Glutamatergic neuron (in vitro differentiated cells): ENCODE measurements at places on chromosomes 16 and 17. TPM values are rescaled to one million over a fixed set of nuclear protein-coding genes. Genes with fewer than 3 reads are reported as not detected.

- no peak for DNase-seq
Measured at GRCh38 chr16:14331020-14331419, 259.9 kb downstream of the MRTFB start.

DNA sequence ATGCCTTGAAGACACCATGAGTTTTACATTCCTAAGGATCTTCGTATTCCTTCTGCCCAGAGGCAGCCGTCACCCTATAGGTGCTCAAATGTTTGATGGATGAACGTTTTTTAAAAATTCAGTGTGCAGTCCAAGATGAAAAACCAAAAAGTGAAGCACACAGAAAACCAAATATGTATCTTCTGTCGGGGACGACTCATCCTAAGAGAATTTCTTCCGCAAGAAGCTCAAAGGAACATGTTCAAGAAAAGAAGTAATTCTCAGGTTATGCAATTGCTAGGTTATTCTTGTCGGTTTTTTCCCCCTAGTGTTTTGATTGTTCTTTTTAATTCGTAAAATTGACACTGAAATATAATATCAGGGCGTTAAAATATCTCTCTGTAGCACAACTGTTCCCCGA lies 1.4 kb downstream of the CENPV start:
- no peak for DNase-seq

DNA sequence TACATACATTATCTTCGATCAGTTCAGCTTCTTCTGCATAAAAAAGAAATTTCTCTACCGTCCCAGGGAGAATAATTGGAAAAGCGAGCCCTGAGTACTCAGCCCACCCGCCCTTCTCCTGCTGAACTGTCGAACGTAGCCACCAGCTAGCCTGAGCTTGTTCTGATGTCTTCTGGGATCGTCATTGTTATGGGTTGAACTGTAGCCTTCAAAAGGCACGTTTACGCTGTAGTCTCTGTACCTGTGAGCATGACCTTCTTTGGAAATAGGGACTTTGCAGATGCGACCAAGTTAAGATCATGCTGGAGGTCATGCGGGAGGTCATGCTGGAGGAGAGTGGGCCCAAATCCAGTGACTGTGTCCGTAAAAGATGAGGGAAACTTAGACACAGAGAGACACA lies 86.2 kb downstream of the CMIP start:
- no peak for DNase-seq

- DNase-seq: peak; percentile 48
Measured at GRCh38 chr17:29292071-29292991, 1.6 kb downstream of the NUFIP2 start.

Gene APOH
- total RNA-seq: not detected

GRCh38 chr17:64236827-64237403 lies 26.1 kb downstream of the TEX2 start:
- DNase-seq: no peak

Gene NLRC5
- total RNA-seq: 1.5 TPM

Gene KRTAP1-4
- not detected for total RNA-seq

- no peak for DNase-seq
Measured at GRCh38 chr16:2710711-2711231, 9.3 kb downstream of the PRSS27 start.

- DNase-seq: no peak
Measured at GRCh38 chr17:77609553-77610517, 348.7 kb upstream of the TNRC6C start.

DNA sequence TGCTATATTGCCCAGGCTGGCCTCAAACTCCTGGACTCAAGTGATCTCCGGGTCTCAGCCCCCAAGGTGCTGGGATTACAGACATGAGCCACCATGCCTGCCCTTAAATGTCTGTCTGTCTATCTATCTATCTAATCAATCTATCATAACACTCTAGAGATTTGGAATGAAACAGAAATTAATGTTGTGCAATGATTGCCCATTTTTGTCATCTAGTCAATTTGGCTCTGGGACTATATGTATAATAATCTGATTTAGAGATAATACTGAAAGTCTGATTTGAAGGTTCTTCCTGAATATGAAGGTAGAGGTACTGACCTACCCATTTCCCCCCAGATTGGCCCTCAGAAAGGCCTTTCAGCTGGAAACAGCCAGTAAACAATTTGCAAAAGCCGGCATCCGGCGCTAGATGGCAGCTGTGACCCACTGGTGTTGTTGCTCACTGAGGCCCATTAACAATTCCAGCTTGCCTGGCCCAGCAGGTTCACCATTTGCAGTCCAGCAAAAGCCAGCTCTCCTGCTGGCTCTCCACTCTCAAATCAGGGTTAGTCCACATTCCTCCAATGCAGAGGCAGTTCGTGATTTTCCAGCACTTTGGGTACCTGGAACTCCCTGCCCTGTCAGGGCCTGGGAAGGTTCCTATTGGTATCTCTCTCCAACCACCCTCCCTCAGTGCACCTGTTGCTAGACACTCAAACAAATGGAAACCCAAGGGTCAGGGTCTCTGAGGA lies 22.9 kb upstream of the C16orf87 start:
- DNase-seq: peak; percentile 87

DNA sequence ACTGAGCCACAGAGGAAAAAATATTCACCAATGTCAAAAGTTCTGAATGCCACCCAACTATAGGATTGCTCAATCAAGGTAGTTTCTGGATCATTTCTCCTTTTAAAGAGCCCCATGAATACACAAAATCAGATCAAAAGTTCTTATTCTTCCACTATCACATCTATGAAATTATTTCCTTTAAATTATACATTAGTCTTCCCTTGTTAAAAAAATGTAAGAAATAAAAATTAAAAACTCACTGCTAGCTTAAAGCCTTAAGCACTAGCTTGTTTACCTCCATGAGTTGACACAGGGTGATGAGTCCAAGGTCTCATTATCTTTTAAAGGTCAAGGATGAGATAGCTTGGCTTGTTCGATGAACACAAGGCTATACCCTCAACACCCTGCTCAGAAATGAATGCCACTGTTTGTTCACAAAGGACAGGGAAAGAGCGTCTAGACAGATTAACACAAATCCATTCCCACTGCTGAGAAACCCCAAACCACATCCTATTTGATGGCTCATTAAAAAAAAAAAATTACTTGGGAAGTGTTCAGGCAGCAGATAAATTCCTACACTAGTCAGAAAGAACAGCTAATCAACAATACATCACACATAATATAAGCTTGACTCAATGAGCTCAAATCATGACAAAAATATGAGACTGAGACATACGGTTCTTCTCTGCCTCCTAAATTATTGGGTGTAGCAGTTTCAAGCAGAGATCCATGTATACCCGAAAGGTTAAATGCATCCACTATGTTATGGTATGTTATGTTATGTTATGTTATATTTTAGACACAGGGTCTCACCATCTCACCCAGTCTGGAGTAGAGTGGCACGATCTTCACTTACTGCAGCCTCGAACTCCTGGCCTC lies 118.9 kb downstream of the PARN start:
- DNase-seq: no peak

Gene FSCN2
- total RNA-seq: 6.1 TPM

DNA sequence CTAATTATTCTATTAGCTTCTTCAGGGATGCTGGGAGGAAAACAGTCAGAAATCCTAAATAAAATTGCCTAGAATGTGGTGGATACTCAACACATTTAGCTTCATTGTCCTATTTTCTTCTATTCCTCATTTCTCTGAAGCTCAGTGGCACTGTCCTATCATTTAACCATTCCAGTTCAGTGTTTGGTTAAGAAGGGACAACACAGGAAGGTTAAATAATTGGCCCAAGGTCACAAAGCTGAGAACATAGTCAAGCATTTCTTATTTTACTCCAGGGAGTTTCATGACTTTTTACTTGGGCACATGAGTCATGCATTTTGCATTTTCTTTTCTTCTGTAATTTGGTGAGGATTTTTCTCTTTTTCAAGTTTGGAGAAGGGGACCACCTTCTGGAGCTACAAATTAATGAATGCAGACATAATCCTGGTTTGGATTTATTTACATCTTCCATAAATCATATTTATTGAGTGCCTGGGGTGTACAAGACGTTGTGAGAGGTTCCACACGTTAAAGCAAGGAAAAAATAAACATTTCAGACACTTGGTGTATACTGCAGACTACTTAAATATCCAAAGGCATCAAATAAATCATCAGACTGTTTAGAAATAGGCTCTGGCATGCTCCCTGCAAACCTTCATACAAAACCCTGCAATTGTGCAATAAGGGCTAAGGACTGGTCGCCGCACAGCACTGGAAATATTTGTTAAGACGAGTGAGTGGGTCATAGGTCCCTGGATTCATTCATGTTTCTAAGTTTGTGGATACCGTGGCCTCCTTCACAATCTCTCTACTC lies 263.9 kb downstream of the MAF start:
- no peak for DNase-seq

GRCh38 chr16:10531582-10531981 lies 48.8 kb downstream of the EMP2 start:
- DNase-seq: no peak

Gene CD300LD
- total RNA-seq: not detected

DNA sequence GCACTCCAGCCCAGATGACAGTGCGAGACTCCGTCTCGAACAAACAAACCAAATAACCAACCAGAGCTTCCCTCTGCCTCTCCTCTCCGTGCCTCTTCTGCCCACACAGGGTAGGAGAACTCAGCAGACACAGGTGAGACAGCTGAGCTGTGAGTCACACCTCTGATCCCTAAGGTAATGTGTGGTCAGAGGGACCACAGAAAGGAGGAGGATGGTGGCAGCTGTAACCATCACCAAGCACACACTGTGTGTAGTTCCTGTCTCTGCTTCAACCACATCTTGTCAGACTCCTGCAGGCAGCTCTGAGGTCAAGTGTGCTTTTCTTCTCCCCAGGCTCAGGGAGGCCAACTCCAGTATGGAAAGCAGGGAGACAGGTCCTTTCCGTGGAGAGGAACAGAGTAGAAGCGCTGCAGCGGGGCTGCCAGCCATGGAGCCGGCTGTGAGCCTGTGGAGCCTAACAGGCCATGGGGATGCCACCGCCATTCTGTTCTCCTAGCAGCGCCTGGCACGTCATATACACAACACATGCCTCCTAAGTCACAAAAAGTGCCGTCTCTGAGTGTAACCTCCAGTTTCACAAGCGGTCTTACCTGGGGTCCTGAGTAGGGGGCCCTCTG lies 7.1 kb downstream of the NUDT16L1 start:
- DNase-seq: no peak

DNA sequence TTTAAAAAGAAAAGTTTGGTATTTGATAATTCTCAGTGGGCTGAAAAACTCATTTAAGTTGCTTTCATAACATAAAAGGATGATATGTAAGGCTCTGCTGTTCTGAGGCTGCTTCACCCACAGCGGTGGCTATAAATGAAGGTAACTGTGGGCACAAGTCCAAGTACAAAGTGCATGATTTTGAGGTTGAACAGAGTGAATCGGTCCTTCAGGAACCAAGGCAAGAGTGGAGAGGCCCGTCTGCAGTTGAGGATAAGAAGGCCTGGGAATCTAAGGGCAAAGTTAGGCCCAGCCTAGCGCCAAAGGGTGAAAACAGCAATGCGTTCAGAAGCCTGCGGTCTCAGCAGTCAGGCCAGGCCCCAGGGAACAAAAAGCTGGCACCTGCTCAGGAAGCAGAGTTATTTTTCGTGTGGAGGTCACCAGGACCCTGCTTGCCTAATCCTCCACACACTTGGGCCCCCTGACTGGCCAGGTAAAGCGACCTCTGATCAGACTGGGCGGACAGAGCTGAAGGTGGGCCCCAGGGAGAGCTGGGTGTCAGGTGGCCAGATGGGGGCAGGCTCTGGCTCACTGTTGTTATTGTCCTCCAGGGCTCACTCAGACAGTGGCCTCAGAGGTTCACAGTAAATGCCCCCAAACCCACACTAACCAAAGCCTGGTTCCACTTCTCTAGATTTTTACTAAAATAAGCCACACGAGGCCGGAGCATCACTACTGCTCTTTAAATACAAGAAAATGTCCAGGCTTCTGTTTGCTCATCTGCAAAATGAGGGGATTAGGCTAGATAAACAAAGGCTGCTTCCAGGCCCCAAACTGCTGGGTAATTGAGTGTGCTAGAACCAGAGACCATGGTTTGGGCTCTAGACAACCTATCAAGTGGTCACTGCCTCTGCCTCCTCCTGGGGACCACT lies 46.5 kb downstream of the TEX2 start:
- no peak for DNase-seq

GRCh38 chr16:5977329-5977728 lies 879.7 kb upstream of the EEF2KMT start:
- DNase-seq: no peak

DNA sequence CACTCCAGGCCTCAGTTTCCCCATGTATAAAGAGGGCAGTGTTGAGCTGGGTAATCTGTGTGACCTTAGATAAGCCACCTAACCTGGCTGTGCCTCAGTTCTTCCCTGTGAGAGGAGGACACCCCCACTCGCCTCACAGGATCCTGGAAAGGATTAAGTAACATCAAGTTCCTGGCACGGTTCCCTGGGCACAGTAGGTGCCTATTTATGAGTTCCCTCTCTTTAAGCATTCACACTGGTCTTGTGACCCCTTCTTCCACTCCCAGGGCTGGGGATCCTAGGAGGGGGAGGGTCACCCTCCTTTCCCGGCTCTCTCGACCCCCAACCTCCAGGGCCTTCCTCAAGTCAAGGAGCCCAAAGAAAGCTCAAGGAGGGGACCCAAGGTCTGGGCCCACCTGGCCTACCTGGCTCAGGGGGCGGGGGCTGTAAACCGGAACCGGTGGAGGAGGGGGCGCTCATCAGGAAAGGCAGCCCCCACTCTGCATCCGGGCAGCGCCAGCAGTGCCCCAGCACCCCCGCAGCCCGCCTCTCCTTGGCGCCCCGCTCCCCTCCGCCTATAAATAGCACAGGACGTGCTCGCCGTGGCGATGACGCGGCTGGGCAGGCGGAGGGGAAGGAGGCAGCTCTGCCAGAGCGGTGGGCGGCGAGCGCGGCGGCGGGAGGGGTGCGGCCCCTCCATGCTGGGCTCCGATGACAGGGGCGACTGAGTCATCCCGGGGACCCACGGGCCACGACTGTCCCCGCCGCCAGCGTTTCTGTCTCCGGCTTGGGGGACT lies 9.4 kb downstream of the RPL19 start:
- DNase-seq: peak; percentile 63

GRCh38 chr16:22633799-22634198 lies 123.1 kb downstream of the NPIPB5 start:
- DNase-seq: no peak

DNA sequence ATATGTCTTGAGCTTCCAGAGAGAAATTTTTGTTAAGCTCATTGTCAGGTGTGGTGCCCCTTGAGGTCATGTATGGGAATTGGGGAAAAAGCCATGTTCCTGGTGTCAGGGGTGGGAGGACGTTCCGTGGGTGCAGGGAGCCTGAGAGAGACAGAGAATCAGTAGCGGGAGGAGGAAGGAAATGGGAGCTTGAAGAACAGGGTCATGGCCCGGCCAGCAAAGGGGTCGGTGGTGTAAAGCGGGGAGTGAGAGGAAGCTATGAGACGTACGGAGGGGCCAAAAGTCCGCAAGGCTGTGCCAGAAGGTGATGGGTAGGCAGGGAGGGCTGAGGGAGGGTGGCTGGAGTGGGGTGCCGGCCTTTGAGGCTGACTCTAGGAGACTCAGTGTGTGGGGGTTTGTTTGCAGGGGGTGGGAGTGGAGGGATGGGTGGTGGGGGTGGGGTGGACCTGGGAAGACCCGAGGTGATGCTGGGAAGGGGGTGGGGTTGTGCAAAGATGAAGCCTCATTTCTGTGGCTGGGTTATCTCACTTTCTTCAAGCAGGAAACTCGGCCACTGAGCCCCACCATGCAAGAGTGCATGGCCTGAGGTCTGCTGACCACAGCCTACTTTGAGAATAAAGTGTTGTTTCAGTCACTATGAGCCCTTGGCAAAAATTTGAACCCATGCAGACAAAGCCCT lies 63.6 kb downstream of the PLCG2 start:
- DNase-seq: no peak
